Stimulated activated CD8-positive, alpha-beta memory T cell treated with anti-CD3 and anti-CD28 coated beads, Interleukin-7, amount 100 ng/mL, for 48 hours (primary cell): ENCODE measurements at places on chromosomes 7 and 10.

DNA sequence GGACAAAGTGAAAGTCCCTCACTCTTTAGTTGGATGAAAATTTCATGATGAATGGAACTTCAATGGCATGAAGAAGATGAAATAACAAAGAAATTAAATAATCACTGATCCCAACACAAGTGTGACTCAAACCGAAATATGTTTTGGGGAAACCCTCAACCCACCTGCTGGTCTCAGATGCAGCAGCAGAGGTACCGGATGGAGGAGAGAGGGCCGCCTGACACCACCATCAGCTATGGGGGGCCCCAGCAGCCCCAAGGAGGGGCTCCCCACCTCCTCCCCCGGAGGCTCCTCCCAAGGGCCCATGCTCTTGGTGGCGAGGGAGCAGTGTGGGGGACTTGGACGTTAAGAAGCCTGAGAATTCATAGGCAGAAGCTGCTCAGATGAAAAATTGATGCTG is 137.2 kb upstream of the ADARB2 start:
- no peak for DNase-seq

DNA sequence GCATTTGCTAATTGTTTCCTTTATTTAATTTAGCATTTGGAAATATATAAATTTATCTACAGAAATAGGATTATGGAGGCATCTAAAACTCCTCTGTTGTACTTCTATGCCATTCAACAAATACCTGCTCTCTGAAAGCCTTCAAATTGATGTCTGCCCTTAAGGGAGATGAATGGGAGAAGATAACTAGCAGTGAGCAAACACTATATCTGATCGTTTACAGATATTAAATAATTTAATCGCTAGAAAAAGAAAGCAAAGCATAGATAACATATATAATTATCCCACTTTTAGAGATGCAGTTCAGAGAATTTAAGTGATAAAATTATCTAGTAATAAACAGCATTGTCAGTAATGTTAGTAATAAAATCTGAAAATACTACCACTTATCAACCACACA is 524.9 kb downstream of the NRG3 start:
- DNase-seq, result no peak

DNA sequence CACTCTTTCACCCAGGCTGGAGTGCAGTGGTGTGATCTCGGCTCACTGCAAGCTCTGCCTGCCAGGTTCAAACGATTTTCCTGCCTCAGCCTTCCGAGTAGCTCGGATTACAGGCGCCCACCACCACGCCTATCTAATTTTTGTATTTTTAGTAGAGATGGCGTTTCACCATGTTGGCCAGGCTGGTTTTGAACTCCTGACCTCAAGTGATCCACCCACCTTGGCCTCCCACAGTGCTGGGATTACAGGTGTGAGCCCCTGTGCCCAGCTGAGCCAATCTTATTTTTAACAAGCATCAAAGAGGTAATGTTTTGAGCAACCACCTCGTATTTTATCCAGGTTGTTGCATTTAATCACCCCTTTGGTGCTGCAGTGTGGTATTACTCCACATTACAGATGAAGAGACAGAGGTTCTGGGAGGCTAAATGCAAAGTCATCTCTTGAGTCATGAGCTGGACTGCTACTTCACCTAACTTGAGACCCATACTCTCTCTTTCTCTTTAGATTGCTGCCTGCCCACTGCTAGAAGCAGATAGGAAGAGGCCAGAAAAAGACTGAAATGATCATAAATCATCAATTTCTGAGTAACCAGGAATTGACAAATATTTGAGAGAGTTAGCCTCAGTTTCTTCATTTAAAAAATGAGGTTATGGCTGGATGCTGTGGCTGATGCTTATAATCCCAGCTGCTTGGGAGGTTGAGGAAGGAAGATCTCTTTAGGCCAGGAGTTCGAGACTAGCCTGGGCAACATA is 116.2 kb downstream of the CAMK1D start:
- DNase-seq, result no peak

DNA sequence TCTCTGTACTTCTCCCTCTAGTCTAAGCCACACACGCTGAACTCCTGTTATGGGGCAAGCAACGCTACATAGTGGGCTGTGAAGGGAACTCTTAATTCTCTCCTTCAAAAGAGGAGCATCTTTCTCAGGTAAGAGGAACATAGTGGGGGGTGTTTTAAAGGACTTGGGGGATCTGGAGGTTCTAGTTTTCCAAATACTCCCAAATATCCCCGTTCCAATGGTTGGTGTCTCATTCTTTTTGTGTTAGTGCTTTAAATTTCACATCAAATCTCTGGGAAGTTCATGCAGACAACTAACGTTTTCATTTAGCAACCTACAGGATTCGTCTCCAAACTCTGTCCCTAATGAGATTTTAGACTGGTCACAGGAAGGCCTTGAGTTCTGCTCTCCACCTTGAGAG is 12.4 kb upstream of the WDR86 start:
- DNase-seq, result no peak

DNA sequence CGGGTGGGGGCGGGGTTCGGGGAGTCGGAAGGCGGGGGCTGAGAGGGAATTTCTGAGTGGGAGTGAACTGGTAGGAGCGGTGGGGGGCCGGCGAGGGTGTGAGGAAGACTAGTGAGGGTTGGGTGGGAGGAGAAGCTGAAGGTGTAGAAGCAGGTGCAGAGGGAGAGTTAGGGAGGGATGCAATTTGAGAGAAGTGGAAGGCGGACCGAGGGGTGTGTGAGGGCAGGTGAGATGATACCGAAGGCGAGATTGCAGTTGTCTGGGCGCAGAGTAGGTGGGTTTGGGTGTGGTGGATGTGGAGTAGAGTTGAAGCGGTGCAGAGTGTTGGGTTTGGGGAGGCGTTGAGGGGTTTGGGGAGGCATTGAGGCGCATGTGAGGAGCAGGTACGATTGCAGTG is 643 bp downstream of the KAT6B start:
- no peak for DNase-seq

DNA sequence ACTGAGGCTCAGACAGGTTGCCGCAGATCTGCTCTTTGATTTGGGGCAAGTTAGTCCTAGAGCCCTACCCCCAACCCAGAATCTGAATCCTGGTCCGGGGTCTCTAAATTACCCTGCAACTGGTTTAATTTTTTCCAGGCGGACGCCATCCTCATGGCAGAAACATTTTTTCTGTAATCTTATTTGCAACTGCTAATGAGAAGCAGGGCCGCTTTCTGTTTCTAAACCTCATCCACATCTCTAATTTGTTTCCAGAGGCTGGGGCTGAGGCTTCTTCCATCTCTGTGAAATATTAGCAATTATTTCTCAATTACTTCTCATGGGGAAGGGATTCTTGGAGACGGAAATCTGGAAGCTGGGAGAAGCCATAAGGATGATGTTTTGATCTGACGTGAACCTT is 261.6 kb downstream of the RPS24 start:
- DNase-seq, result no peak

DNA sequence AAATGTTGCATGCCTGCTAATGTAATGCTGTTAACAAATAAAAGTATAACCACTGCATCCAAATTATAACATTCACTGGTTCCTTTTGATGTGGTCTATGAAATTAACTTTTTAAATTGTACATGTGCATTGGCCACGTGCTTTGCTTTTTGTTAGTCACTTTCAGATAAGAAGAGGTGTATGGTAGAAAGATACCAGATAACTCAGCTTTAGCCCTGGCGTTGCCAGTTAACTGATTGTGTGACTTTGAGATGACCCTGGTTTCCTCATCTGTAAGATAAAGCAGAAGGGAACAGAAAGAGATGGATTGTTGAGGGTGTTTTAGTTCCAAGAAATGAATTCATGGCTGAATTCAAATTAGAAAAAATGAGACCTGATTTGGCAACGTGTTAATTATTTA is 1.9 kb upstream of the TRDMT1 start:
- DNase-seq, result no peak

DNA sequence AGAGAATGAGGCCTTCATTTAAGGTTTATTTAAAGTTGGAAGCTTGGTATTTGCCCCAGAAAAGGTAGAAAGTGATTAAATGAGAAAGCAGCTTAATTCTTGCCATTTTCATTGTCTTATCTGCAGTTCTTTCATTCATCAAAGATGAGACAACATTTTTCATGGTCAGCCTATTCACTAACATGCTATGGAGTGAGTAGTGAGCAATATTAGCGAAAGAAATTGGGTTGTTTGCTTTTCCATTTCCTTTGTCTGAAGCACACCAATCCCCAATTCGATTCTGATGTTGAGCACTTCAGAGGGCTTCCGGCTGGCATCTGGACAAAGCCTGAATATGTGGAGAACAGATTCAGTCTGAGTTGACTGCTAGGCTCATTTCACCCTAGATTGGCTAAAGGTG is 317.2 kb downstream of the BBS9 start:
- DNase-seq, result no peak

DNA sequence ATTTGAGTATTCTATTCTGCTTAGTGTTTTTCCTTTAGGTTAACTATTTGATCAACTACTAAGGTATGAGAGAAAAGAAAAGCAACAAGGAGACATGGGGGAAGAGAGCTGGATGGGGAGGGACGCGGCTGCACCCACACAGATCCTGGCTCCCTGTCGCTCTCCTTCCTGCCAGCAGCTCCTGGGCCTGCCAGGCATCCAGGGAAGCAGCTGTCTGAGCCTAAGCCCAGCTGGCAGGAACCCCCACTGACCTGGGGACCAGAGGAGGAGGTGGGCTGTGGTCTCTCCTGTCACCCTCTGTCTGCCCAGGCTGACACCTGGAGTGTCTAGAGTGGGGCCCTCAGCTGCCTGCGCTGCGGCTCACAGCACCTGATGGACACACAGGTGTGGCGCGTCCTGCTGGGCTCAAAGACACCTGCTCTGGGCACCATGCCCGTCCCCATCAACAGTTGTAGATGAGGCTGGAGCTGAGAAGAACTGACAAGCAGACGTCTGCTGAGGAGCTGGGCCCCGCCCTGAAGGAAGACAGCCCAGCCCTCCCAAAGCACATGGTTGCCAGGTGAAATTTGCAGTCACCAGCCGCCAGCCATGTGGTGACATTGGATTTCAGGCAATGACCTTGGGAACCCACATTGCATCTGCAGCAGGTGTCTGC is 207.9 kb downstream of the PLXNA4 start:
- no peak for DNase-seq

GRCh38 chr10:22537810-22538209 is 176.6 kb downstream of the PIP4K2A start:
- no peak for DNase-seq

- DNase-seq, result no peak
Measured at GRCh38 chr10:2856598-2856997, 210.8 kb upstream of the PFKP start.
